H9 (cell line): ENCODE measurements at places on chromosomes 16 and 17. TPM values are rescaled to one million over a fixed set of nuclear protein-coding genes. Genes with fewer than 3 reads are reported as not detected.
A peak's percentile ranks its signal among the peaks of the same experiment; 100 is the strongest.

GRCh38 chr16:3865241-3865640, 15.3 kb downstream of the CREBBP start:
- DNase-seq: no peak

- no peak for DNase-seq
These were observed 7.4 kb upstream of the PSMC5 start for GRCh38 chr17:63819585-63820537.

DNA sequence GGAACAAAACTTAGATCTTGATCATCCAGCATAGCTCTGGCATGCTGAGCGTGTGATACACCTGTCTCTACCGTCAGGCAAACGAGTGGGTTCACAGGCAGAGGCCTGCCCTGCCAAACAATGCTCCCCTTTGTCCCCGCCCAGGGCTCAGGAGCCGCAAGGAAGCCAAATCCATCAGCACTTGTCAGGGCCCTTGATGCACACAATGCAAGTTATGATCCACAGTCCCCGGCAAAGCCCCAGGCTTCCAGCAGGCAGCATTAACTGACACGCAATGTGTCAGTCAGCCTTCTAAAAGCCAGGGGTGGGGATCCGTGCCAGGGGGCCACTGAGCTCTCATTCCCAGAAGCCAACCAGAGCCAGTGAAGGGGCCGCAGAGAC, 460.9 kb downstream of the SLC39A11 start:
- no peak for DNase-seq

DNA sequence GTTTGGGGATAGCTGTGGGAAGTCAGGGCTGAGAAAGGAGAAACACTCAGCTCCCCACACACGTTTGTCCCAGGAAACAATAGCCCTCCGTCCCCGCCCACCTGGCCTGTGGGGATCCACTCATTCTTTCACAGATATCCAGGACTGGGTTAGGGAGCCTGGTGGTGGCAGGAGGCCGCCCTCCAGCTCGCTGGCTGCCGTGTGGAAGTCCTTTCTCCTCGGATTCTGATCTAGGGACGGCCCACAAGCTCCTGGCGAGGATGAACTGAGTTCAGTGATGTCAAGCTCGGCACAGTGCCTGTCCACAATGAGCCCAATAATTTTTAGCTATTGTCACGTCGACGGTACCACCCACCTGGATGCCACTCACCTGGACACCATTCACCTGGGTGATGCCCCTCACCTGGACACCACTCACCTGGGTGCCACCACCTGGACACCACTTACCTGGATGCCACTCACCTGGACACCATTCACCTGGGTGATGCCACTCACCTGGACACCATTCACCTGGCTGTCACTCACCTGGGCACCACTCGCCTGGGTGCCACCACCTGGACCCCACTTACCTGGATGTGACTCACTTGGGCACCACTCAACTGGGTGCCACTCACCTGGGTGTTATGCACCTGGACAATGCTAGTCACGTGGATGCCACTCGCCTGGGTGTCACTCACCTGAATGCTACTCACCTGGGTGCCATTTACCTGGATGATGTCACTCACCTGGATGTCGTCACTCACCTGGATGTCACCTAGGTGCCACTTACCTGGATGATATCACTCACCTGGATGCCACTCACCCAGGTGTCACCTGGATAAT, 172.5 kb upstream of the FOXF1 start:
- DNase-seq: peak; percentile 19

- DNase-seq: no peak
These were observed 178.9 kb downstream of the IRX3 start for GRCh38 chr16:54107583-54108202.

DNA sequence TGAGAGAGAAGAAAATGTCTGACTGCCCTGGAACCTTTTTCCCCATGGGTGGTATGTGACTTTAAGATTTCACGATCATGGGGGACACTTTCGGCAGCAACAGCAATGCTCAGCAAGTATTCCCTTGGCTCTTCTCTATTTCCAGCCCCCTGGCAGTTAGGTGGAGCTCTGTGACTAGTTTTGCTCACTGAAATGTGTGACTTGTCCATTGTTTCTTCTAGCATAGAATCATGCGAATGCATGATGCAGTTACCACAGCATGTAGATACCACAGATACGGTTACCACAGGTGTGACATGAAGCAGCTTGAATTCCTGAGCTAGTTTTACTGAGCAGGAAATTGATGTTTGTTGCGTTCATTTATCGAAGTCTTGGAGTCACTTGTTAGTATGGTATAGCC, 1034.5 kb upstream of the EEF2KMT start:
- no peak for DNase-seq

- no peak for DNase-seq
These were observed 260.3 kb downstream of the FTO start for GRCh38 chr16:53964145-53964790.

EPX gene
- not detected in 2 replicates for total RNA-seq

DNA sequence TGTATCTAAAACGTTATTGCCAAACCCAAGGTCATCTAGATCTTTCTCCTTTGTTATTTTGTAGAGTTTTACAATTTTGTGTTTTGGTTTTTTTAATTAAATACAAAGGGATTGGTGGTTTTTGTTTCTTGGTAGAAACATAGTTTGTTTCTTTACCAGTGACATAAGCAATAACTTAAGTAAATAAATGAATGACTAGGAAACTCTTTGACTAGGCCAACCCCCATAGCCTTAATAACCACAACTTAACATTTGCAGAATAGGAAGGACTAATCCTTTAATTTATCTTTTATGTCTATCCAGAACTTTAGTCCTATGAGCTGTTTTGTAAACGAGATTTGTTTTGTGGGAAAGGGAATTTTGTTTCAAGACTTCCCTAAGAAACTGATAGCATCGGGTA, 162.5 kb downstream of the PRKCA start:
- no peak for DNase-seq

DNA sequence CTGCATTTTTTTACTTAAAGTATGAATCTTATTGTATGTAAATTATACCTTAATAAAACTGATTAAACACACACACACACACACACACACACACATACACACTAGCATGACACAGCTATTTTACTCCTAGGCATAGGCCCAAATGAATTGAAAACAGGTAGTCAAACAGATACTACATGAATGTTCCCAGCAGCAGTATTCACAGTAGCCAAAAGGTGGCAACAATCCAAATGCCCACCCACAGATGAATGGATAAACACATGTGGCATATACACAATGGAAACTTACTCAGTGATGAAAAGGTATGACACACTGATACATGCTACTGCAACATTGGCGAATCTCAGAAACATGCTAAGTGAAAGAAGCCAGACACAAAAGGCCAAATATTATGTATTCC, 223.5 kb downstream of the CYB561 start:
- DNase-seq: no peak

GRCh38 chr17:59439741-59440211, 108.3 kb downstream of the YPEL2 start:
- DNase-seq: no peak

DNA sequence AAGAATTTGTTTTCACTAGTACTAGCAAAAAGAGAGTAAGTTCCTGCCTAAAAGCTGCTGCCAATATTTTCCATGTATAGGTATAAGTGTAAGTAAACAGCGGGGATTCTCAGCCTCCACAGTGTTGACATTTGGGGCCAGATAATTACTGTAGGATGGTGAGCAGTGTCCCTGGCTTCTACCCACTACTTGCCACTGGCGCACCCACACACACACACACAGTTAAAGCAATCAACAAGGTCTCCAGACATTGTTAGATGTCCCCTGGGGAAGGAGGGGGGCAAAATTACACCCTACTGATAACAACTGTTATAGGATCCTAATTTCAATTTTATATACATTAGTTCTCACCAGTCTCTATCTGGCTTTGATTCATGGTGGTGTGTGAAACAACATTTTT, 417.0 kb upstream of the PSMD7 start:
- no peak for DNase-seq

KRTAP1-5 gene
- not detected in 2 replicates for total RNA-seq
